ENCODE measurements at places on chromosomes 12 and 14.

DNA sequence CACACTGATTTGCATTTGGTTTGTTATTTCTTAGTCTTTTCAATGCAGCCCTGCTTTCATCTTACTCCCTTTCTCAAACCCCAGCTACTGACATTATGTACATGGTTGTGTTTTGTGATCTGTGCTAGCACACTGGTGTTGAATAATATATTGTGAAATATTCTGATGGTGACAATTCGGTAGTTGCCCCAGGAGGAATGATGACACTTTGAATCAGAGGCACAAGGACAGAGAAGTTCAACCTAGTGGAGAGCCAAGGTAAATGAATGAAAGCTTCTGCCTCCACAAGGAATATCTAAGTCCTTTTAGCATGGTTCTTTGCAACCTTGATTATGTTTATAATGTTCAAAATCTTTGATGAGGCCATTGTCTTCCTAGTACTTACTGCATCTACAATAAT lies 159.9 kb downstream of the PDE3A start:
- DNase-seq: no peak

DNA sequence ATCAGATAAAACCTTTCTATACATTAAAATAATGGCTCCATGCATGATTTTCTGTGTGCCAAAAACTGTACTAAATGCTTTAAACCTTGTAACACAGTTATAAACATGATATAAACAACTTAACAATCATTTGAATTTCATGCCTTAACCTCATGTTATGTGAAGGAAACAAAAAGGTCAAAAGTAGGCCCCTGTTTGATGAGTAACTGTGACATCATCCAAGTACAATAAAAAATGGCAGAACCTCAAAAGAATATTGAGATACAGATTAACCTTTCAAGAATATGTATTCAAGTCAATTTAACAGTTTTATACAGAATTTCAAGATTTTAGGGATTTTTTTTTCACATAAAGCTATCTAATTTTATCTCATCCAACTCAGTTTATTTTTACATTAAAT lies 310.7 kb upstream of the DCN start:
- DNase-seq: no peak

- peak; percentile 69 for DNase-seq
These were observed 13.0 kb upstream of the GPR68 start for GRCh38 chr14:91257328-91258010.

- no peak for DNase-seq
These were observed 3.7 kb upstream of the ART4 start for GRCh38 chr12:14846876-14847580.

GRCh38 chr12:6020930-6021329 lies 75.9 kb upstream of the ANO2 start:
- peak; percentile 81 for DNase-seq

DNA sequence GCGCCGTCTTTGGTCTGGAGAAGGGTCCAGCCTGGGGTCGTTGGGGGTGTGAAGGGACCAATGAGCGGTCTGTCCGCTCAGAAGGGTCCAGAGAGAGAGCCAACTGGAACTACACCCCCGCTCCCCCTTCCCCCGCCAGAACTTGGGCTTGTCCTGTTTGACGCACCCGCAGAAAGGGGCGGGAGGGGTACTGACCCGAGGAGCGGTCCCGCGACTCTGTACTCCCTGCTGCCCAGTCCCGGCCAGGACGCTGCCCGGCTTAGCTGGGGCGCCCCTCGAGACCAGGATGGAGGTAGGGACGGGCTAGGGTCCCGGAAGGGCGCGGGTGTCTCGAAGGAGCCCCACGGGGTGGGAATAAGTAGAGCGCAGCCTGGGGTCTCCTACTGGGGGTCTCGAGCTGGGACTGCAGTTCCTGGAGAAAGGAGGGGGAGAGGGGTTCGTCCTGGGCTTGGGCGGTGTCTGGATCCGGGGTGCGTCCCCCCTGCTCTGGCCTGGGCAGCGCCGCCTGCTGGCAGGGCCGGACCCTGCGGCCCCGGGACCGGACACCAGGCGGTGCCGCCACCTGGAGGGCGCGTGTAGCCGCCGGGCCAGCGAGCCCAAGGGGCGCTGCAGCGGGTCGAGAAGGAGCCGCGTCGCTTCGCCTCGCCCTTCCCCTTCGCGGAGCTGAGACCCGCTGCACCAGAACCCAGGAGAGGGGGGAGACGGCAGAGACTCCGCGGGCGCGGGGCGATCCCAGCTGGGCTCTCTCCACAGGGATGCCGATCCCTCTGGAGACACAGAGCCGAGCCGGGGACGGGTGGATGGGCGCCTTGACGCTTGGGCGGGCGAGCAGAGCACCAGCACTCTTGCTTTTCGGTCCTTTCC lies 3.8 kb upstream of the CACNB3 start:
- DNase-seq: peak; percentile 62

- no peak for DNase-seq
These were observed 353.0 kb downstream of the CCDC91 start for GRCh38 chr12:28543021-28543890.

GRCh38 chr12:530821-531220 lies 71.1 kb downstream of the B4GALNT3 start:
- peak; percentile 100 for DNase-seq

GRCh38 chr12:85955127-85955526 lies 81.0 kb downstream of the NTS start:
- DNase-seq: no peak

GRCh38 chr14:57274551-57274950 lies 5.8 kb downstream of the AP5M1 start:
- no peak for DNase-seq

- DNase-seq: no peak
These were observed 8.9 kb upstream of the LIN7A start for GRCh38 chr12:80946591-80946990.

GRCh38 chr14:61651355-61651754 lies 44.0 kb upstream of the HIF1A start:
- no peak for DNase-seq

- DNase-seq: no peak
These were observed 26.5 kb downstream of the IL26 start for GRCh38 chr12:68199127-68199526.

- no peak for DNase-seq
These were observed 20.7 kb upstream of the TEX22 start for GRCh38 chr14:105377555-105378182.

GRCh38 chr14:70905301-70905700 lies 2.0 kb upstream of the PCNX1 start:
- no peak for DNase-seq

DNA sequence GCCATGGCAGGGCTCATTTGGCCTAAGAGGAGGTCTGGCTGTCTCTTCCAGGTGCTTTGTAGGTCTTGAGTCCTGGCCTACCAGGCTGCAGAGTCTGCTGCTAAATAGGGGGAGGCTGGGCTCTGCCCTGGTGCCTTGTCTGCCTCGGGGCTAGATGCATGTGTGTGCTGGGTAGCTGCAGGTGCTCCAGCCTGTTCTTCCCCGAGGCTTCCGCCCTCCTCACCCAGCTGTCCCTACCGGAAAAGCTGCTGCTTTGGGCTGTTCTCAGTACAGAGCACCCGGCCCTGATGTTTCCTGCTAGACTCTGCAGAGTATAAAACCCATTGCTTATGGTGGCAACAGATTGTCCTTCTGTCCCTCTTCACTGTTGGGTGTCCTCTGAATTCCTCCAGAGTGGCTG lies 37.7 kb downstream of the RAB35 start:
- no peak for DNase-seq

DNA sequence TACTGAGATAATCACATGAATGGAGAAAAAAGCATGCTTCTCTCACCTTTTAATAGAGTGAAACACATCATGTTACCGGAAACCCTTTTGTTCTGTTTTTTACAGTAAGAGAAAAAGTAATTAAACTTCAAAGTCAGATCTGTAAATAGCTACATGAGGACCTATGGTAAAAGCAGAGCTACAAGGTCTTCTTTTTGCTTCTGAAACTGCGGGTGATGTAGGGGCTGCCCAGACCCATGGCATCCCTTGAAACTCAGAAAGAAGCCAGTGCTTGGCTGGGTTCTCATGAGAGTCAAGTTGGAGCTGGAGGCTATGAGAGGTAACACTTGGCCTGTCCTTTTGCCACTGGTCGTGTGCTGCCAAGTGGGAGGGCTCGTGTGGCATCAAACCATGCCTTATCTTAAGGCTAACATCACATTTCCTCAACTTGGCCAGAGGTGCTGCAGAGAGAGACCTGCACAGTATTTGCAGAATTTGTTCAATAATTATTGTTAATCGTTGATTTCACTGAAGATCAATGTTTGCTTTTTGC lies 47.6 kb downstream of the EML1 start:
- DNase-seq: no peak

DNA sequence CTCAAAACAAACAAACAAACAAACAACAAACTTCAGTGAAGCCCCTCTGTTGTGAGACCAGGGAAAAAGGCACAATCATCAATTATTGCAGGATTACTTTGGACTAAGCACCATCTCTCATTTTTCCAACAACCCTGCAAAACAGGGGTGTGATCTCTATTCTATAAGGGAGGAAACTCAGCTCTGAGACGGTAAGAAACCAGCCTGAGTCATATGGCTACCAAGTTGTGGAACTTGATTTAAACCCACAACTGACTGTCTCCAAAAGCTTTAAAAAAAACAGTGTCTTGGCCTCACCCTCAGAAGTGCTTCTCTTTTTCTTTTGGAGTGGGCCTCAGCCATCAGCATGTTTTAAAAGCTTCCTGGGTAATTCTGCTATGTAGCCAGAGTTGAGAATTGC lies 49.8 kb downstream of the RIN3 start:
- no peak for DNase-seq

DNA sequence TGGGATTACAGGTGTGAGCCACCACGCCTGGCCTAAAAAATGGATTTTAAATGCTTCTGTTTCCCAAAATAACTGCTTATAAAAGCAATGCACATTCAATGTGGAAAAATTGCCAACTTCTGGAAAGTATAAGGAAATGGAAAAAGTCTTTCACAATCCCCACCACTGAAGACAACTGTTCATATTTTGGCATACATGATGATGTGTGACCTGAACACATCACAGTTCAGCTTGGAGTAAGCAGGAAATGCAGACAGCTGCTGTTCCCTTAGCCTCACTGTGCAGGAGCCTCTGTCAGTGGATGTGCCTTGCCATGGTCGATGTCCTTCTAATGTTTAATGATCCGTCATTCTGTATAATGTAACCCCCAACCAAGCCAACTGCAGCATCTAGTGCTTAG lies 5.2 kb downstream of the MTERF2 start:
- DNase-seq: no peak

GRCh38 chr12:128853600-128854197 lies 421 bp downstream of the GLT1D1 start:
- no peak for DNase-seq

DNA sequence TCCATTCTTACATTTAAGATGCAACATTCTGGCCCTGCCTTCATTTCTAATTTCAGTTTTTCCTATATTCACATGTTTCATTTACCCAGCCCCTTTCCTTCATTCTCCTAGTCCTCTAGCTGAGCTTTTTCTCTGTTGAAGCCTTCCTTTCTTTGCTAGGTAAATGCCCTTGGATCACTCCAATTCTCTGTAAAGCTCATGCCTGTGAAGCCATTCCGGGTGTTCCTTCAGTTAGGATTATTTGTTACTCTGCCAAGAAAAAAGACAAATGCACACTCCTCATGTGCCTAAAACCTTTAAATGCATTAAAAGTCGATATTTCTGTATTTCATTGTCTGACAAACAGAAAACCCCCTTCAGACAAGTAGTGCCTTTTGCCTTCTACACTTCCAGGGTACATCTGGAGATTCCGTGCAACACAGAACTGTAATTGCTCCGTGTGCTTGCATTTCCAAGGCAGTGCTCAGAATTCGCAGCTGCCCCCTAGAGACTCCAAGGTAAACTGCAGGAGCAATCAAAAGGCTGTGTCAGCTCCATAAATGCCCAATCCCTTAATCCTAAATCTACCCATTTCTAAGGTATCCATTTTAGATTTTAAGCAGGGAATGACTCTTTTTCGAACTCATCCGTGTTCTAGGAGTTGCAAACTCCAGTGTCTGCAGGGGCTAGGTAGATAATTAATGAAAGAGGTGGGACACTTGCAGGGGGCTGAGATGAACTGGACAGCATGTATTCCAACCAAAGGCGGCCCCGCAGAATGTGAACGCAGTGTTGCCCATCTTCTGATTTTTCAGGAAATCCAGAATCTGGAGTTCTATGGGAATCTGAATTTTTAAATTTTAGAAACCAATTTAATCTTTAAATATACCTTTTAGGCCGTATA lies 320.2 kb downstream of the GRIN2B start:
- DNase-seq: peak; percentile 0

- no peak for DNase-seq
These were observed at the start of gene ASB2 for GRCh38 chr14:93976477-93977057. TSS of gene ASB2 (minus strand) at chr14:93976570. CDS start at chr14:93964539, 12,031 bp downstream.

DNA sequence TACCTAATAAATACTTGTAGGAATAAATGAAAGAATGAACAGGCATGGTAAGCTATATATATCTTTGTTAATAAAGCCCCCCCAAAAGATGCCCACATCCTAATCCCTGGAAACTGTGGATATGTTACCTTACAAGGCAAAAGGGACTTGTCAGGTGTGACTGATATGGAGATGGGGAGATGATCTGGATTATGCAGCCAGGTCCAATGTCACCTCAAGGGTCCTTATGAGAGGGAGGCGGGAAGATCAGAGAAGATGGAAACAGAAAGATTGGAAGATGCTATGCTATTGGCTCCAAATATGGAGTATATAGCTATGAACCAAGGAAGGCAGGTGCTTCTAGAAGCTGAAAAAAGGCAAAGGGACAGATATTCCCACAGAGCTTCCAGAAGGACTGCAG lies 3.4 kb downstream of the RBM19 start:
- DNase-seq: no peak

GRCh38 chr12:20722142-20722541 lies 27.0 kb downstream of the SLCO1C1 start:
- no peak for DNase-seq

- no peak for DNase-seq
These were observed 83.2 kb downstream of the BCL11B start for GRCh38 chr14:99188731-99189191.

DNA sequence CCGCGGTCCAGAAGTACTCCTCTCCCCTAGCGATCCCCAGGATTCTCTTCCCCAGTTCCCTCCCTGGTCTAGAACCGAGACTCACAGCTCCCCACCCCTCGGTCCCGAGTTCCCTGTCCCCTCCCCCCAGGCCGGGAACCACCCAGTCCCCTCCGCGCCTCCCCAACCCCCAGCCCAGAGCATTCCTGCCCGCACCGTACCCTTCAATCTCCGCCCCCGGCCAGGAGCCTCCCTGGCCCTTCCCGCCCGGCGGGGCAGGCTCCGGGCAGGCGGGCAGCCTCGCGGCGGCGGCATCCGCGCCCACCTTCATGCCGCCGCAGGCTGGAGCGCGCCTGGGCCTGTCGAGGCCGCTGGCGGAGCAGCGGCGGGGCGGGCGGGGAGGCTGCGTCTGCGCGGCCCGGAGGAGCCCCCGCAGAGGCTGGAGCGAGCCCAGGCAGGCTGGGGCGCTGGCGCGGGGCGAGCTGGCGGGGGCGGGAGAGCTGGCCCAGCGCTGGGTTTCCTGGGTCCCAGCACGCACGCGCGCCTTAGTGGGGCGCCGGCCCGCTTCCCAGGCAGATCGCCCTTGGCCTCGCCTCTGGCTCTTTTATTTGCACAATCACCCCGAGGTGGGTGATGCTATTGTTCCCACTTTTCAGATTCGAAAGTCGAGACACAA lies 22.2 kb upstream of the GPR132 start:
- DNase-seq: peak; percentile 82
